ENCODE measurements at places on chromosomes 4 and X. TPM values are rescaled to one million over a fixed set of nuclear protein-coding genes. Genes with fewer than 3 reads are reported as not detected.

DNA sequence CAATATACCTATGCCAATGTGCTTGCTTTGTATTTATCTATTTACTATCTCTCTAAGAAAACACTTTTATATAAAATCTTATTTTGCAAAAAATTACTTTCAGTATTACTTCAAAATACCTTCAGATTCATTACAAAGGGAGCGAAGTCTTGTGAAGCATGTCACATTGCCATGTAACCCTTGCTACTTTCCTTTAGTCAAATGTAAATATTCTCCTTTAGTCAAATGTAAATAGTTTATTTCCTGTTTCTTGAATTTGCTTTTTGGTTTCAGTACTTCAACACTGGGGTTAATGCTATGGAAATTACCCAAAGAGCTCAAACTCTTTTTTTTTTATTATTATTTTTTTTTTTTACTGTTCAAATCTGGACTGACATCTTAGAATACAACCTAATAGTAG lies 383.3 kb downstream of the GRXCR1 start:
- no peak for DNase-seq

GRCh38 chr4:75643651-75644050 lies 13.3 kb upstream of the CDKL2 start:
- no peak for DNase-seq

GRCh38 chrX:53323196-53323595 lies 41.8 kb upstream of the IQSEC2 start:
- DNase-seq: no peak

- DNase-seq: no peak
Observed at GRCh38 chrX:40088803-40089540, 8.8 kb downstream of the BCOR start.

DNA sequence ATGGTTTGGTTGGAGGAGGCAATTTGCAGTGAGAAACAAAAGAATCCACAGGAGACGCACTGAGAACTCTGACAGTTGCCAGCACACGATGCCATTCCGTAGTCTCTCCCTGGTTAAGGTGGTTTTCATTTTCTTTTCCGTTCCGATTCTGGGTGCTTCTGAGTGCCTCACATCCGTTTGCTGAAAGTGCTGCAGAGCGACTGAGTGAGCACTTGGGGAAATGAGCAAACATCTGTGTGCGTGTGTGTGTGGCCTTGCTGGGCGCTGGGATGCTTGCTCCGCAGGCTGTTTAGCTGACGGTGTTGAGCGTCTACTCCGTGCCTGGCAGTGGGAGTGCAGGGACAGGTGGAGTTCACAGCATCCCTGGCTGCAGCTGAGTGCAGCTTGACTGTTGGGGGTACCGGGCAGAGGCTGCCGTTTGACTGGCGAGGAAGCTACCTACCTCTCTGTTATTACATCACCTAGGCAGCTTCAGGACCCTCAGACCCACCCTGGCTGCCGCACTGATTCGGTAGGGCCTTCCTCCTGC lies 49.3 kb downstream of the SORCS2 start:
- DNase-seq: no peak

- peak; percentile 22 for DNase-seq
Observed at GRCh38 chr4:53764761-53765490, 173.6 kb upstream of the LNX1 start.

GRCh38 chrX:14927401-14927800 lies 54.2 kb downstream of the MOSPD2 start:
- DNase-seq: no peak

- DNase-seq: no peak
Observed at GRCh38 chr4:88452912-88453311, 4.0 kb upstream of the HERC5 start.

- DNase-seq: no peak
Observed at GRCh38 chr4:138864961-138865720, 150.4 kb upstream of the NOCT start.

DNA sequence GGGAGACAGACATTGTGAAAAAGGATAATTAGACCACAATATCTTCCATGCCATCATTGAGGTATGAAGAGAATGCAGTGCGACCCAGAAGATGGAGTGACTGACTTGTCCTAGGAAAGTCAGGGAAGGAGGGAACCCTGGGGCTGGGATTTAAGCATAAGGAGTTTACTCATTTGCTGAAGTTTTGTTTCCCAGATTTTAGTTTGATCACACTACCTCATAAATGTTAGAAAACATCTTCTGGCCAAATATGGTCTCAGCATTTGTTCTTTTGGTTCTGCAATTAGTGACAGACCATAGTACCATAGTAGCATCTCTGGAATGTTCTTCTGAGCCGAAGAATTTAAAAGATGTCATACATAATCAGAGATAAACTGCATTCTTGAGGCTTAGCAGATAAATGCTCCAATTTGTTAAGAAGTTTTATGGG lies 96.5 kb upstream of the PGRMC2 start:
- no peak for DNase-seq

DNA sequence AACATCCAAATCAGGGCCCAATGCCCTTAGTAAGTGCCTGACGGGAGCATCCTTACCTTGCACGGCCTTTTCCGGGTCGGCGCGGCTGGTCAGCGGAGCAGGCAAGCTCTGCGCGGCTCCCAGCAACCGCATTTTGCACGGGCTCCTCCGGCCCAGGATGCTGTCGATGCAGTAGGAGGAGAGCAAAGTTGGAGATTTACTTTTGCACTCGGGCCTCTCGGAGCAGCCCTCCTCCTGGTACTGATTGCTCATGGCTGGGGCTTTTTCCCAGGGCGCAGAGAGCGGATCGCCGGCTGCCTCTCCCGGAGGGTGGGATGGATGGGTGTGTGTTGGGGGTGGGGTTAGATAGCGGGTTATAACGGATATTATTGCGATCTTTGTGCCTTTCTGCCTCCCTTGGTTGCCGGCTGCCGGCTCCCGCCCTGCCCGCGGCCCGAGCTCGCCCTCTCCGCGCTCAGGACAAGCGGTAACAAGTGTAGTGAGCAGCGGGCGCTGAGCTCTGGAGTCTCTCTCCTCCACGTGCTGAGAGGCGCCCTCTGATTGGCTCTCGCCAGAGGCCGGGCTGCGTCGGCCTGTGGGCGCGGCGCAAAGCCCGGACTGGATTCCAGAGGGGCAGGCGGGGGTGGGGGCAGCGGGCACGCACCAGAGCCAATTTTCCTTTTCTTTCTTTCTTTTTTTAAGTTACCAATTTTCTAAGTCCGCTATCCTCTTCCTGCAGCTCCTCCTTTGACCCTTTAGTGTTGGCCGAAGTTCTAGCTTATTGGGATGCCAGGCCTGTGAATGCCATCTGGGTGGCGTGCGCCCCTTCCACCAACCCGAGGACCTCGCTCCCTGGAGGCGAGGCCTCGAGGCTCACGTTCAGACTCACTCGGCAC lies at the start of gene ARX:
Gene ARX (minus strand): TSS at position 480 of the 875 bp plus-strand sequence. CDS start 228 bp downstream, at position 252.
- DNase-seq: peak; percentile 44

GRCh38 chr4:110503270-110504083 lies 27.5 kb downstream of the ENPEP start:
- DNase-seq: no peak

DNA sequence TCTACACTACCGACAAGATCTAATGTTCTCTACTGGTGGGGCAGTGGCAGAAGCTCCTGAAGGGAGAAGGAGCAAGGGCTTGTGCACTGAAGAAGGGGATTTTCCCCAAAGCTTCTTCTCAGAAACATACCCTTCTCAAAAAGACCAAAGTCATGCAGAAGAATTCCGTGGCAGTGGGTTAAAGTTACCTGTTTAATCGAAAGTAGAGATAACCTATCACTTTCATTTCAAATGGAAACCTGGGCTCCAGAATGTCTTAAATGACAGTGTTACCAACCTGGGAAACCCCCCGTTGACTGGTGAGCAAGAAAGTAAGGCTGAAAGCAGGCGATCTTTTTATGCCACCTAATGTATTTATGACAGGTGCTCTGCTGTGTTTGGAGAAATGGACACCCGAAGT lies 92.5 kb upstream of the TEX13D start:
- no peak for DNase-seq

- DNase-seq: no peak
Observed at GRCh38 chr4:38396845-38397547, 267.0 kb upstream of the KLF3 start.

GRCh38 chr4:26788341-26788733 lies 72.3 kb upstream of the STIM2 start:
- DNase-seq: no peak

DNA sequence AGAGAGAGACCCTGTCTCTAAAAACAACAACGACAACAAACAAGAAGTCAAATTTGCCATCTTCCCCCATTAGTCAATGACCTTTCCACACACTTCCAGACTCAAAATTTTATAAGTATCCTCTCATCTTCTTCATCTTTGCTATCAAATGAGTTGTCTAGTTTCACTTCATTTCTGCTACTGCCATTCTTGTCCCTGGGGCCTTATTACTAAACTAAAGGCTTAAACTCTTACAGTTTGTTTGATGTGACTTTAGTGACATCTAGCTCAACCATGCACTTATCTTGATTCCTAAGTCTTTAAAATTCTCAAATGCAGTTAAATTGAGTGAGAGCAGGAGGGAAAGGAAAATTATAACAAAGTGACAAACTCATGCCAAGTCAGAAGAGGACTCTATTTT lies 271.8 kb upstream of the GK2 start:
- no peak for DNase-seq

DNA sequence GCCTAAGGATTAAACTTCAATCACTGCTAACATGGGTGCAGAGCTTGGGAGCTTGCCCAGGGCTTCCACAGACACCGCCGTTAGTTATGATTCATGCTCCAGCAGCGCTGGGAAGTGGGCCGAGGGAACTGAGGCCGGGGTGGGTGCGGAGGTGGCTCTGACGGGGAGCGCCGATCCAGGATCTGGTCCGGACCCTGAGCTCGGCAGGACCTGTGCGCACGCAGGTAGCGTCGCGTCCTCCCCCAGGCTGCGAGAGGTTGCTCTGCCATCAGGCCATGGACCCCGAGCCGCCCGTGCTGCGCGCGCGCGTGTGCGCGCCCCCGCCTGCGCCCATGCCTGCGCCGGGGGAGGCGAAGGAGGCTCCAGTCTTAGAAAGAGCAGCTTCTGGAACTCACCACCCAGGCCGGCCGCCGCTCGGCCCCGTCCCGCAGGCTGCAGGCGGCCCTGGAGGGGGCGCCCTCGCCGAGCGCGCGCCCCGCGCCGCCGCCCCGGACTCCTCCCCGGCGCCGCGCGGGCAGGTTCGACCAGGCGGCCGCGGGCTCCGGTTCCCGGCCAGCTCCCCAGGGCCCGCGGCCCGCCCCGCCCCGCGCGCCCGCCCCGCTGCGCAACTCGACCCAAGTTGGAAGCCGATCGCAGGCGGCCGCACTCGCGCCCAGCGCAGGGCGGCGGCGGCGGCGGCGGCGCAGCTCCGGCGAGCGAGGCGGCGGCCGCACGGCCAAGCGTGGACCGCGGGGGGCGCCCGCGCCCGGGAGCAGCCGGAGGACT lies 732 bp upstream of the ADRA2C start:
- DNase-seq: no peak

GRCh38 chr4:68123525-68123924 lies 6.1 kb downstream of the TMPRSS11F start:
- DNase-seq: no peak

- DNase-seq: no peak
Observed at GRCh38 chr4:15142201-15142600, 139.9 kb downstream of the CPEB2 start.

- no peak for DNase-seq
Observed at GRCh38 chr4:9891740-9892139, 110.3 kb downstream of the DRD5 start.

- no peak for DNase-seq
Observed at GRCh38 chrX:42242004-42242403, 318.6 kb upstream of the CASK start.

GRCh38 chr4:53016099-53016820 lies 154.1 kb downstream of the RASL11B start:
- DNase-seq: no peak

GRCh38 chr4:70544279-70544868 lies 26.0 kb downstream of the AMTN start:
- DNase-seq: no peak

DNA sequence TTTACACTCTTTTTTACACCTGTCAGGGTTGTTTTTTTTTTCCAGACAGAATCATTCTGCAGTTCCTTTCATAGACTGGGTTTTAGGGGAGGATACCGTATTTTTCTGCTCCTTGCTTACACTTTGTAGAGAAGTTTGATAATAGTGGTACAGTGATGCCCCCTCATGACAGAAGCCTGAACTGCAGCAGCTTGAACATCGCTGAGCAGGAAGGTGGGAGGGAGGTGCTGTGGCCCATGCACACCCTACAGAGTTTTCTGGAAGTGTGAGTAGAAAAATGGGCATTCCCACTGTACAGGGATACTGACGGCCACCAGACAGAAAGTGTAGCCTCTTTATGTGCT lies 54.5 kb downstream of the RAB40A start:
- DNase-seq: peak; percentile 56

Gene NAP1L3
- 21.0 TPM for polyA plus RNA-seq

Gene HTN3
- not detected for polyA plus RNA-seq

Gene CT47B1
- not detected for polyA plus RNA-seq

Gene ZCCHC18
- 7.1 TPM for polyA plus RNA-seq

Gene CSAG2
- not detected for polyA plus RNA-seq

Gene SSX2B
- polyA plus RNA-seq: not detected

Gene RAB9B
- polyA plus RNA-seq: 4.1 TPM

Gene VMA21
- polyA plus RNA-seq: 33.6 TPM

Gene CFAP99
- polyA plus RNA-seq: 0.70 TPM
